ENCODE measurements at places on chromosomes 1 and 21.

GRCh38 chr1:41844255-41844654, 74.5 kb downstream of the HIVEP3 start:
- H3K27me3 ChIP-seq: no peaks in the 10 kb centered on the region
- H3K36me3 ChIP-seq: peaks cover 14% of the 10 kb centered on the region
- H3K4me3 ChIP-seq: no peak overlapping the region
- no peak for DNase-seq
- no peak overlapping the region for H3K27ac ChIP-seq
- H3K4me1 ChIP-seq: peaks cover 12% of the 10 kb centered on the region

DNA sequence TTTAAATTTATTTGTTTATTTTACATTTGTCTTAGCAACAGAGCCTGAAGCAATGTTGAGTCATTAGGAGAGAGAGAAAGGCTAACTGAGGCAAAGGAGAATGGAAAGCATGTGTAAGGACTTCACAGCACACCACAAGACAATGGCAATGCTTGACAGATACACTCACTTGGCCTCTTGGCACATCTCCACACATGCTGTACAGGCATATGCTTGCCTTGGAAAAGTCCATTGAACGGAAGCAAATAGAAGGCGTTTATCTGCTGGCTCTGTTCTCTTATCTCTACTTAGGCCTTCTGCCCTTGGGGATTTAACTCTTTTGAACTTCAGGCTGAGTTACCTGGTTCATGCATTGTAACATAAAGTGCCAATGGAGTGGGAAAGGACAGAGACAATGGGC, 262.2 kb upstream of the POU3F1 start:
- H3K27me3 ChIP-seq: peaks cover 33% of the 10 kb centered on the region
- DNase-seq: no peak
- no peak overlapping the region for H3K27ac ChIP-seq
- H3K4me1 ChIP-seq: no peaks in the 10 kb centered on the region
- no peaks in the 10 kb centered on the region for H3K36me3 ChIP-seq

DNA sequence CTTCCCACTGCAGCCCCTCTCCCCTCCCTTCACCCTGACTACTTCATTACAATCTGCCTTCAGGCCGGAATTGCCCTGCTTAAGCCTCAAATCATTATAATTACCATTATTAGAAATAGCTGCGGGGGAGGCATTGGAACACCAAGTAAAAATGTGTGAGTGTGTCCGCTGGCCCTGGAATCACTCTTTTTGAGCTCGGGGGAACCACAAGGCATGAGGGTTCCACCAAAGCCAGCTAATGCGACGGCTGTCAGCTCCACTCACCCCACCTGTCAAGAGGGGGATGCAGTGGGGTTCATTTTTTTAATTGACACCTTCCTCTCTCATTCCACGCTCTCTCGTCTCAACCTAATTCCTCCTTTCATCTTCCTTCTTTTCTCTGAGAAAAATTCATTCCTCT, 177.2 kb downstream of the PBX1 start:
- H3K27me3 ChIP-seq: no peaks in the 10 kb centered on the region
- H3K36me3 ChIP-seq: no peaks in the 10 kb centered on the region
- no peak for DNase-seq
- H3K4me1 ChIP-seq: no peaks in the 10 kb centered on the region
- no peak overlapping the region for H3K27ac ChIP-seq

GRCh38 chr1:99469550-99469971, 176.4 kb upstream of the PALMD start:
- DNase-seq: no peak
- no peaks in the 10 kb centered on the region for H3K36me3 ChIP-seq
- no peak overlapping the region for H3K4me3 ChIP-seq
- H3K4me1 ChIP-seq: no peaks in the 10 kb centered on the region
- H3K27me3 ChIP-seq: peaks cover 2% of the 10 kb centered on the region
- H3K27ac ChIP-seq: no peak overlapping the region

GRCh38 chr1:215489771-215490565, 77.1 kb upstream of the KCTD3 start:
- H3K27ac ChIP-seq: no peak overlapping the region
- no peak for DNase-seq
- no peaks in the 10 kb centered on the region for H3K36me3 ChIP-seq
- H3K4me1 ChIP-seq: no peaks in the 10 kb centered on the region
- H3K4me3 ChIP-seq: no peak overlapping the region
- H3K27me3 ChIP-seq: no peaks in the 10 kb centered on the region

DNA sequence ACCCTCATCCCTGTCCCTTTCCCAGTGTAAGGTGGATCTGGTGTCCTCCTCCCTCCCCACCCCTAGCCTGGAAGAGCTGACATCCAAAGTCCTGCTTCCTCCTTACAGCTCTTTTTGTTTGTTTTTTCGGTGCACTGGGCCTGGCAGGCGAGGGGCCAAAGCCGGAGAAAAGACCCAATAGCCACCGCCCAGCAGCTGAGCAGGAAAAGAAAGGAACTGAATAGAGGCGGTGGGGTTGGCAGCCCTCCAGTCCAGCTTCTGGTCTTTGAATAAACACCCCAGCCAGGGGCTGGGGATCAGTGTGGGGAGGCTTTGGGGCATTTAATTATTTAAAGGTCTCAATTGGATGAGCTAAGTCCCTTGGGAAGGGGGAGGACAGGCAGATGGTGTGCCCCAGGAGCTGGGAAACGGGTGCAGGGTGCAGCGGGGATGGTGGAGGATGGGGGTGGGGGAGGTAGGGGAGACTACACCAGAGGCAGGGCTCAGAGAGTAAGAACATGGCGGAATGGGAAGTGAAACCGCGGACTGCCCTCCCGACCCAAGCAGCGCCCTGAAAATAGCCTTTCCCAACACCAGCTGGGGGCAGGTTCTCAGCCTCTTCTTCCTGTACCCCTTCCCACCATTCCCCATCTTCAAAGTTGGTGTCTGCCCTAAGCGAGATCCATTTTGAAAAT, 20.2 kb downstream of the BTG2 start:
- no peaks in the 10 kb centered on the region for H3K36me3 ChIP-seq
- H3K4me1 ChIP-seq: peaks cover 79% of the 10 kb centered on the region
- peak overlapping the region; percentile 66 for H3K4me3 ChIP-seq
- no peaks in the 10 kb centered on the region for H3K27me3 ChIP-seq
- no peak for DNase-seq
- peak overlapping the region; percentile 98 for H3K27ac ChIP-seq

DNA sequence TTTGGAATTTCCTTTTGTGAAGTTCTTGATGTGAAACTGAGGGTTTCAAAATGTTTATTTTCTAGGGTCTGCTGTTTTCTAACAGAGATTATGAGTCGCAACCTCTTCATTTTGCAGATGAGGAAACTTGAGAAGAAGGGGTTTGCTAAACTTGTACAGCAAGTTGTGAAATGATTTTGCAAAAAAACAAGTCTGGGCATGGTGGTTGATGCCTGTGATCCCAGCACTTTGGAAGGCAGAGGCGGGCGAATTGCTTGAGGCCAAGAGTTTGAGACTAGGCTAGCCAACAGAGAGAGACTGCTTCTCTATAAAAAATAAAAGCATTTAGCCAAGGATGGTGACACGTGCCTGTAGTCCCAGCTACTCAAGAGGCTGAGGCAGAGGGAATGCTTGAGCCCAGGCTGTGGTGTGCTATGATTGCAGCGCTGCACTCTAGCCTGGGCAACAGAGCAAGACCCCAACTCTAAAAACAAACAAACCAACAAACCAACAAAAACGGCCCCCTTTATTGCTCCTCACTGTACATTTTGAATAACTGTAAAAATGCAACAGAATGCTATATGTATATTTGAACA, 9.9 kb downstream of the TRIM67 start:
- DNase-seq: no peak
- no peak overlapping the region for H3K4me3 ChIP-seq
- no peak overlapping the region for H3K27ac ChIP-seq
- H3K36me3 ChIP-seq: no peaks in the 10 kb centered on the region

DNA sequence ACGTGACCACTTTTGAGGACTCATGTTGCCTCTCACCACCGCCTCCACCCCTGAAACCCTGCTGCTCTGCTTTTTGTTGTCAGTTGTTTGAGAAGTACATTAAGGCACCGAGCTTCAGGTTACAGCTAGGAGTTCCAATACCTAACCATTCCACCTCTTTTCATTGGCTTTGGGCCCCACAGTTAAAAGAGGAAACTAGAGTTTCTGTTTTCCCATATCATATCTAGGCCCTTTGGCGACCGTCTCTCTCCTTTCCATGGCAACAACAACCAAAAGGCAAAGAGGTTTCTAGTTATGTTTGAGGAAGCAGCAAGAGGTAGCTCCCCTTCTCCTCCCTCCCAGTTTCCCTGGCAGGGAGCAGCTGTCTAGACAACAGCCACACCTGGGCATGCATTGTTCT, 5.9 kb downstream of the ANKRD35 start:
- DNase-seq: no peak
- peaks cover 2% of the 10 kb centered on the region for H3K4me1 ChIP-seq
- no peak overlapping the region for H3K27ac ChIP-seq
- peaks cover 39% of the 10 kb centered on the region for H3K27me3 ChIP-seq
- H3K36me3 ChIP-seq: no peaks in the 10 kb centered on the region

DNA sequence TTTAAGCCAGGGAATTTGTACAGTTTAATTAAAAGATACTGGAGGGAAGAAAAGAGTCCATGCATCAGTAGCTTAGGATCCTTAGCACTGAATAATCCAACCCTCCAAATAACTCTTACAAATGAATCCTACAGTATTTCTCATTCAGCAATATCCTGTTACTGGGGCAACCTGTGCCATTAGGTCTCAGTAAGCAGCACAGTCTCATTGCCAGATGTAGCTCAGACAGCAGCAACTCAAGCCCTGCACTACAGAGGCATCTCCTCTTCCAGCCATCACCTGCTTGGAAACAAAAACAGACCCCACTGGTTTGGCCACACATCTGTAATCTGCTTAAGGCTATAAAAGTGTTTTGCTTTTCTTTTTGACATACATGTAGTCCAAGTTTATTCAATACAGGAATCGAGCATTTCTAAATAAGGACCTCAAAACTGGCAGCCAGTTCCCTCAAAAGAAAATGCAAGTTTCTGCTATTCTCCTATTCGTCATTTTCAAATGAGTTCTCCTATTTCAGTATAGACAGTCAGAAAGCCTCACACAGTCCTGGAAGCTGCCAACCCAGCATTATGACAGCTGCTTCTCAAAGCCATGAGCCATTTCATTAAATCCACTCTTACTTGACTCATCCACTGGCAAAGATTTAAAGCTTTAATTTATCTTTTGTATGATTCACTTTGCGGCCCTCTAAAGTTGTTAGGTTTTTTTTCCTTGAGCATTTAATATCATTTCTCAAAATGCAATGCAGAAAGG, 129.0 kb downstream of the APP start:
- H3K4me1 ChIP-seq: peaks cover 4% of the 10 kb centered on the region
- no peak overlapping the region for H3K27ac ChIP-seq
- no peak for DNase-seq
- H3K27me3 ChIP-seq: no peaks in the 10 kb centered on the region
- no peak overlapping the region for H3K4me3 ChIP-seq
- peaks cover 2% of the 10 kb centered on the region for H3K36me3 ChIP-seq

Measured in activated CD4-positive, alpha-beta T cell treated with anti-CD3 and anti-CD28 coated beads, Interleukin-2, amount 10 ng/mL, durations not matched to agents 7 days and 5 days (primary cell).